ENCODE measurements at places on chromosomes 5 and 9.

DNA sequence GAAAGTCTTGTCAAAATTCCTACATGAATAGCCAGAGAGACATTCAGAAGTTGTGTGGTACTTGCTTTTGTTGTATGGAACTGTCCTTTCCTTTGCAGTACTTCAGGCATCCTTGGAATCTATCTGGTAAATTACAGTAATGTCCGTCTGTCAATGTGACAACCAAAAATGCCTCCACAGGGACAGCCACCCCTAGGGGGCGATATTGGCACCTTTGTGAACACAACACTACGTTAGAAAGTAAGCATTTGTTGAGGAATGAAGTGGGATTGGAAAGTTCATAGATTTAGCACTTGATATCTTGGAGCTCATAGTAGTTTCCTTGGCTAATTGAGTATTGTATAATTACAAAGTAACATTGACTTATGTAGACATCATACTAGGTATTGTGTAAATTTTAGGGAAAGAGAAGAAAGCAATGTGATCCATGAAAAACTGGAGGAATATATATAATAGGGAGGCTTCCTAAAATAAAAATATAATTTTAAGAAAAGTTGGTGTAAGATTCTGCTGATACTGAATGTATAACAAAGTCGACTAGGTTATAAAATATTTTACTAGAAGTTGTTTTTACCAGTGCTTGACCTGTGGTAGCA is 32.7 kb downstream of the TMEFF1 start:
- peak; percentile 8 for DNase-seq

DNA sequence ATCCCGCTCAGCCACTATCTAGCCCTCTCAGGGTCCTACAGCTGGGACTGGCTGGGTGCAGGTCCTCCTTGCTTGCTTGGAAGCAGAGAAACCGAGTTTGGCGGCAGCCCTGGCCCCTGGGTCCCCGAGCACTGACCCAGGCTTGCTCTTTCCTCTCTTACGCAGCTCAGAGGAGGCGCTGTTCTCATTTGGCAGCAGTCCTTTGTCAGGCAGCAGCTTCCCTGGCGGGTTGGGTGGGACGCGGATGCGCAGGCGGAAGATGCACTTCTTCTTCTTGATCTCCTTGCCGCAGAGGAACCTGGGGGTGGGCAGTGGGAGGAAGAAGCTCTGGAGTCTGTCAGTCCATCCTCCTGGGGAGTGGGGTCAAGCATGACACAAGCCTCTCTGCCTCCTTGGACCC is 14.5 kb downstream of the PHF19 start:
- DNase-seq, result no peak

DNA sequence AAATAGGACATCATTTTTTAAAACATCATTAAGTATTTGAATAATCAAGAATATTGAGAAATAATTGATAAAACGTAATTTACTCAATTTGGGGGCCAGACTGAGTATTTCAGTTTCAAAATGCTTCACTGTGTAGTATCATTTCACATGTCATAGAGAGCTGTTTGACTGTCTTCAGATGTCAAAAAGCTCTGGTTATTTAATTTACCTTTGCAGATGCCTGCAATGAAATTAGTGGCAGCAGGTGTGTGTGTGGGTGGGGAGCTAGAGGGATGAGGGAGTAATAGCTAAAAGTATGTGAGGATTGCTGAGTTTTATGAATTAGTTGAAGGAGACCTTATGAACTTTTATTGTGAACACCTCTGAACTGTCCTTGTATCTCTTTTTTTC is 567.2 kb upstream of the MEF2C start:
- no peak for DNase-seq

GRCh38 chr9:101047848-101048397 is 19.4 kb downstream of the PLPPR1 start:
- DNase-seq, result no peak

DNA sequence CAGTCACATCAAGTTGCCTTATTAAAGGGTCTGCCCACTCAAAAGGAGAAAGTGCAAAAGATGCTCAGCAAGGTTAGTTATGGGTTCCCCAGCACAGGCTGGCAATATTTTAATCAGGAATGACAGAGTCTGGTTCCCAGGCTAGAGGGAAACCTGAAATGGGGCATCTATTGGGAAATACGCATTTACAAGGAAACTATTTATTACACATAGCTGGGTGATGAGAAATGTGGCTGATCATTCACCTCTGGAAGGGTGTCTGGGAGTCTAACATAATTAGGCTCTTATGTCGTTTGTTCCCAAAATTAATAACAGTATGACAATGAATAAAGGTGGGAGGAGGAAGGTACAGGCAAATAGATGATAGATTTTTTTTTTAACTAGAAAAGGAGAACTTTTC is 314.7 kb downstream of the ENC1 start:
- no peak for DNase-seq

DNA sequence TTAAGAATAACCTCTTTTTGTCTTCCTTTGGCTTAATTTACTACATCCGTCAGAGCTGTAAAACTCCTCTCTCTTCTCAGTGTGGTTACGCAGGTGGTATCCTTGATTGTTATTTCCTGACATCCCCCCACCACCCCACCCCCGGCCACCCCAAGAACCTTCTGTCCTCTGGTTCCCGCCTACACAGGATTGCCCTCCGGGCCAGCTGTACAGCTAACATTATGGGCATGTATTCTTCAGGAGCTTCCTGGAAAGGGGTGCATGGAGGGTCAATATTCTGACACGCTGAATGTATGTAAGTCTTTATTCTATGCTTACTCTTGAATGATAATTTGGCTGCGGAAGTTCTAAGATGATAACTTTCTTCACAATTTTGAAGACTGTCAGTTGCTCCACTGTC is 13.0 kb upstream of the ANP32B start:
- no peak for DNase-seq
